Right lung (tissue), 10 donors: ENCODE measurements at places on chromosomes 4 and X. TPM values are rescaled to one million over a fixed set of nuclear protein-coding genes. Genes with fewer than 3 reads are reported as not detected.

The BEX4 gene
- 85.4 TPM for polyA plus RNA-seq

DNA sequence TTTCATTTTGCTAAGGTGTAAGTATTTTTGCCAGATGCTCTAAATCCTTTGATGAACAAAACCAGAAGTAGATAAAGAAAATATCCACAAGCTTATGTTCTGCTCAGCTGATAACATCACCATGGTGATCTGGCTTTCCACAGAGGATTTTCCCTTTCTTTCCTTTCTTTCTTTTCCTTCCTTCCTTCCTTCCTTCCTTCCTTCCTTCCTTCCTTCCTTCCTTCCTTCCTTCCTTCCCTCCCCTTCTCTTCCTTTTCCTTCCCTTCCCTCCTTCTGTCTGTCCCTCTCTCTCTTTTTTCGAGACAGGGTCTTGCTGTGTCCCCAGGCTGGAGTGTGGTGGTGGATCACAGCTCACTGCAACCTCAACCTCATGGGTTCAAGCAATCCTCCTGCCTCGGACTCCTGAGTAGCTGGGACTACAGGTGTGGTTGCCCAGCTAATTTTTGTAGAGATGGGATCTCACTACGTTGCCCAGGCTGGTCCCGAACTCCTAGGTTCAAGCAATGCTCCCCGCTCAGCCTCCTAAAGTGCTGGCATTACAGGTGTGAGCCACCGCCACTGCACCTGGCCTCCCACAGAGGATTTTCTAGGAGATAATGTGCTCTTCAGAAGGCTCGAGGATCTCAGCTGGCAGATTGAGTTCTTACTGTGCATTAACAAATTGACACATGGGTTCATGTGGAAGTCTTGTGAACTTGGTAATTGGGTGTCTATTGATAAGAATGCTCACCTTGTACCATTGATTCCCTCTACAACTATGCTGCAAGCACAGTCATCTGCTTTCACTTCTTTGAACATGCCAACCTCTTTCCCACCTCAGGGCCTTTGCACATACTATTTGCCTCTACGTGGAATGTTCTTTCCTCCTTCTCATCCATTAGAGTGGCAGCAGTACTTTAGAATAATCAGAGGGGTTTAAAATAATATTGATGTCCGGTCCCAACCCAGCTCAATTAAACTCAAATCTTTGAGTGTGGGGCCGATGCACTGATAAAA is 1.4 kb upstream of the RHOH start:
- DNase-seq, result no peak

- DNase-seq, result no peak
These were observed 459.9 kb upstream of the BOD1L1 start for GRCh38 chr4:14087459-14087858.

DNA sequence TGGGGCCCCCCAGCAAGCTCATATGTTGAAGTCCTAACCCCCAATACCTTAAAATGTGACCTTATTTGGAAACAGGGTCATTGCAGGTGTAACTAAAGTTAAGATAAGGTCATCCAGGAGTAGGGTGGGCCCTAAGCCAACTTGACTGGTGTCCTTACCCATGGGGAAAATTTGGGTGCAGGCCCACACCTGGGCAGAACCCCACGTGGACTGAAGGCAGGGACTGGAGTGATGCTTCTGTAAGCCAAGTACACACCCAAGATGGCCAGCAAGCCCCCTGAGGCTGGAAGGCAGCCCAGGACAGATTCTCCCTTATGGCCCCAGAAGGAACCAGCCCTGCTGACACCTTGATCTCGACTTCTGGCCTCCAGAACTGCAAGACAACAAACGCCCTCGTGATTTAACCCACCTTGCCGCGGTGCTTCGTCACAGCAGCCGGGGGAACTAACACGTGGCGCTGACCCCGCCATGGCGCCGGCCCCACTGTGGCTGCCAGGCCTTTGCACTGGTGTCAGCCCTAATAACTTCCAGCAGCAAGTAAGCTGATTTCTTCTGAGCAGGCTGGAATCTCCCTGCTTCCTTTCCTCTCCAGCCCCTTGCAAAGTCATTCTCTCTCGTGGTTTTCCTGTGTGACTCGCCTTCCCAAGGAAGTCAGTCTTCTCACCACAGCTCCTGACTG is 23.2 kb upstream of the MXD4 start:
- no peak for DNase-seq
